Hippocampal formation (tissue), 2 donors: ENCODE measurements at places on chromosomes 16 and 17.

DNA sequence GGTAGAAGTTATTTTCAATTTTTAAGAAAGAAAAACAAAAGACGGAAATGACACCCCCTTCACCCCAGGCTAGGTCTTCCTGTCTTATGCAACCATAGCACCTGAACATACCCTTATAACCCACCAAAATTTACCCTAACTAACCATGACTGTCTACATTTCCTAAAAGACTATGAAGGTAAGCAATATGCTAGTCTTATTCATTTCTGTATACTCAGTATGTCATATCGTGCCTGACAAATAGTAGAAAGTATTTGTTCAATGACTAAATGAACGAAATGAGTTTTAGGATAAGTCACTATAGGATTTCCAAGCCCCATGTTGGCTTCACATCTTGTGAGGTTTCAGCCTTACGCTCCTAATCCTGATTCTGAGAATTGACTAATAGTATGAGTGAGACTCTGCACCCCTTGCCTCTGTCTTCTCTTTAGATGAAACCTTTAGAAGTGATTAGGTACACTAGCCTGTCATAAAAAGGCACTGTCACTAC is 6.5 kb downstream of the ADAT1 start:
- no peak for DNase-seq

DNA sequence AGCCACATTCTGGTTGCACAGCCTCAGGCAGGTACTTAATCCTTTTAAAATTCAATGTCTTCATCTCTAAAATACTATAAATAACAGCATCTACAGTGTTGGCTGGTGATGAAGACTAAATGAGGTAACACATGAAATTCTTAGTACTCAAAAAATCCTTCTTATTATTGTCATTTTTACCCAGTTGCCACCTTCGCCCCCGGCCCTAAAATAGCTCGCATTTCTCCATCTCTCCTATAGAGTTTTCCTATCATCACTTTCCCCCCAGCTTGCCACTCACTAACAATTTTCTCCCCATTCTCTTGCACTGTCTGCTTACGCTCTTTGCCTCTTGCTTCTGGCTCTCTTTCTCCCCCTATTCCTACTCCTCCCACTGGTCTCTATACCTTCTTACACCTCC is 59.9 kb upstream of the MARCHF10 start:
- no peak for DNase-seq

GRCh38 chr16:1610071-1610898 is 1.6 kb downstream of the IFT140 start:
- DNase-seq = peak; percentile 76

DNA sequence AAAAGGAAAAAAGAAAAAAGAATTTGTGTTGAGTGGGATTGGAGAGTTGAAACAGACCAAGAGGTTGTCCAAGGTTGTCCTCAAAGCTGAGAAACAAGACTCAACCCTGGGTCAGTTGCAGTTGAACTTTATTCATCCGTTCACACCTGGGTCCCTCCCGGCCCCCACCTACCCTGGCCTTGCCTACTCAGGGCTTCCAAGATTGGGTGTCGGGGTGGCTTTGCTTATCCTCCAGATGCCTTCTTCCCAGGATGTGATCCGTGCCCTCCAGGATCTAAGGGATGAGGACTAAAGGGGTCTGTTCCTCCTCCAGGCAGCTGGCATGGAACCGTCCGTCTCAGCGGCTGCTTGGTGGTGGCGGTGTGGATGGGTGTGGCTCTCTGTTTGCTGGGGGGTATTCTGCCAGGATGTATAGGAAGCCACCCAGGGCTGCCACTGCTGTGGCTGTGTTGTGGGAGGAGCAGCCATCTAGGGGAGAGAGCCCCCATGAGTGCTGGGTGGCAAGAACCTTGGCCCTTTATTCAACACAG is 10.3 kb upstream of the NAGPA start:
- DNase-seq = no peak

GRCh38 chr16:83211711-83212110 is 584.9 kb downstream of the CDH13 start:
- no peak for DNase-seq

- no peak for DNase-seq
These were observed 39.7 kb downstream of the PIK3R5 start for GRCh38 chr17:8925808-8926207.
